ENCODE measurements at places on chromosomes 13 and 19.

DNA sequence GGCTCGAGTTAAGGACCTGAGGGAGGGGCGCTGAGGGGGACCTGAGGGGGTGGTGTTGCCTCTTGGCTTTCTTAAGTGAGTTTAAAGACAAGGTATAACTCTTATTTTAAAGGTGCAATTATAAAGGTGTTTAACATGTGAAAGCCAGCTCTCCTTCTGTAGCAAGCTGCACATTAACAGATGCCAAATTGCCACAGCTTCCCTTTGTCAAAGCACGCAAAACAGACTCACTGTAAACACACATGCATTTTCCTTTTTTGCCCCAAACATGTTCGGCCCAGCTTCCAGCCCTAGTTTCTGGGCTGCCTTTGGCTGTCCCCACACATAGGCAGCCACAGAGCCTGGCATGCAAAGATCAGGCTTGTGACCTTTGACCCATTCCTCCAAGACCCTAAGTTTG, 111.9 kb downstream of the SLC7A1 start:
- DNase-seq: no peak

DNA sequence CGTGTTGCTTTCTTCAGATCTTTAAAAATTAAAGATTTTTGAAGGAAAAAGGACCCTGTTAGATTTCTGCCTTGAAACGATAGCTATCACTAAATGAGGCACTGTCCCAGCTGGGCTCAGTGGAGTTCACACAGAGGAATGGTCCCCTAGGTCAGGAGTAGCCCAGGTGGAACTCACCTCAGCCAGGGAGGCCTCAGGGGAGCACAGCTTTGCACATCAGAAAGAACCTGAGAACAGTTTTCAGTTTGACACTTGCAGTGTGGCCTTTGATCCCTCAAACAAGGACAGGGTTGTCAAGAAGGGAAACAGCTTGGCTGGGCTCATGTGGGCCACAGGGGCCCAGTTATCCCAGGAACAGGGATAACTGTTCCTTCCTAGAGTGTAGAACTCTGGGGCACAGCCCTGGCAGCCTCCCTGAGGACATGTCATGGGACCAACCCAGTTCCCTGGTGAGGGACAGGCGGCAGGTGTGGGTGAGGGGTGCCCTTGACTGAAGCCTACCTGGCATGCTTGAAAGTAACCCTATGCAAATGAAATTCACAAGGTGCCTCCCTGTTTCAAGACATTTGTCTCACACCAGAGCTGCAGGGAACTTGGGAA, 59.4 kb downstream of the CHST8 start:
- no peak for DNase-seq

DNA sequence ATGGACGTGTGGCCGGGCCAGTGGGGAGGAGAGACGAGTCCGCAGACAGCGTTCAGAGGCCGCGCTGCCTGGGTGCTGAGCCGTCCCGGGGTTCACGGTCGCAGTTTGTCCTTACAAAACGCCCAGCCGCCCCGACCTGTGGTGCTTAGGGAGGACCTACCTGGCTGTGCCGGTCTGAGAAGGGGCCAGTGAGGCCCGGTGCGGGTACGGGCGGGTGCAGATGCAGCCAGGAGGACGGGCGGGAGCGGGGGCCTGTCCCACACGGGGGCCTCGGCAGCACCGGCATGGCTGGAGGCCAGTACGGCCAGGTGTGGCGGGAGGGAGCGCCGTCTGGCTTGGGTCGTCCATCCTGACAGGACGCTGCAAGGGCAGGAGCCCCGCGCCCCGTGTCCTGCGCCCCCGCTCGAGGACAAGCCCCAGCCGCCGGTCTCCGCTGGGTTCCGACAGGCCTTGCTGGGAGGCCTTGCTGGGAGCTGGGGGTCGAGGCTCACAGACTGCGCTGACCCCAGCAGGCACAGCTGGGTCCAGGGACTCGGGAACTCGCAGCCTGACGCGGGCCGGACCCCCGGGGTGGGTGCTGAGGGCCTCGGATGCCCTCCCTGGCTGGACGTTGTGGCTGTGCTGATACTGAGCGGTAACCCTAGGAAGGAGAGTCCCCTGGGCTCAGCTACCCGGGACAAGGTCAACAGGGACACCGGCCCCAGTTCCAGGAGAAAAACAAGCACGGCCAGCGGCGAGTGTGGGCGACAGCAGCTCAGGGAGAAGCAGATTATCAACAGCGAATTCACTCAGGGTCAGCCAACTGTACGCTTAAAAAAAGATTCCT, 5.3 kb upstream of the PROZ start:
- DNase-seq: no peak

GRCh38 chr13:107395927-107396662, 819.2 kb downstream of the LIG4 start:
- no peak for DNase-seq

DNA sequence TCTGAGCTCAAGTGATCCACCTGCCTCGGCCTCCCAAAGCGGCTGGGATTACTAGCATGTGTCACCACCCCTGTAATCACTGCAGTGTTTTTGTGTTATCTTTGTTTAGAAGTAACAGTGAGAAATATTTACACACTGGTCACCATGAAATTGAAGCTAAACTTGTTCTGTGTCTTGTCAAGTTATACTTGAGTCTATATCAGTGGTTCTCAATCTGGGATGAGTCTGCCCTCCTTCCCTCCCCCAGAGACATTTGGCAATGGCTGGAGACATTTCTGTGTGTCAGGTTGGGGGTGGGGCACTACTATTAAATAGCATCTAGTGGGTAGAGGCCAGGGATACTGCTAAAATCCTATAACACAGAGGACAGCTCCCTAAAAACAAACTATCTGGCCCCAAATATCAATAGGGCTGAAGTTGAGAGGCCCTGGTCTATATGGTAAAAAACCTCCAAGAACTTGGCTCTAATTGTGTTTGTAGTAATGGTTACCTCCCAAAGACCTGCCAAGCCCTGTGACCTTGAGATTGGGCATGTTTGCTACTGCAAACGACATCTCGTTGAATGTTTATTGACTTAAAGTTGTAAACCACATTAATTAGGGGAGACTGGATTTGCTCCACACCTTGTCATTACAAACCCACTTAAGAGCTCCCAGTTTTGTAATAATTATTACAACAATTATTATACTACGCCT, 6.9 kb downstream of the CTU1 start:
- DNase-seq: no peak

GRCh38 chr13:112675366-112675756, 14.5 kb upstream of the ATP11A start:
- DNase-seq: no peak

DNA sequence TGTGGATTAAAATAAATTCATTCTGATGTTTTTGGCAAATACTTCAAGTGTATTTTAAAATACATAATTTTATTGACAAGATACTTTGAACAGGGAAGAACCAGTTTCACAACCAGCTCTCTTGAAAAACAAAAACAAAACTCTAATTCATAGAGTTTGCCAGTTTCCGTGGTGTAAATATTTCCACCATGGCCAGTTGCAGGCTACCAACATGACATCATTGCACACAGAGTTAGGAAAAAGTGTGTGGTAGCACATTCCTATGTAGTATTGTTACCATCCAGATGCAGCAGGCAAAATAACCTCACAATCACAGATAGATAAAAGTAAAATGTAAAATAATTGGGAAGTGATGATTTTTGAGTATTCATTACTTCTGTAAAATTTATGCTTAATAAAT, 7.7 kb upstream of the RNF113B start:
- no peak for DNase-seq

DNA sequence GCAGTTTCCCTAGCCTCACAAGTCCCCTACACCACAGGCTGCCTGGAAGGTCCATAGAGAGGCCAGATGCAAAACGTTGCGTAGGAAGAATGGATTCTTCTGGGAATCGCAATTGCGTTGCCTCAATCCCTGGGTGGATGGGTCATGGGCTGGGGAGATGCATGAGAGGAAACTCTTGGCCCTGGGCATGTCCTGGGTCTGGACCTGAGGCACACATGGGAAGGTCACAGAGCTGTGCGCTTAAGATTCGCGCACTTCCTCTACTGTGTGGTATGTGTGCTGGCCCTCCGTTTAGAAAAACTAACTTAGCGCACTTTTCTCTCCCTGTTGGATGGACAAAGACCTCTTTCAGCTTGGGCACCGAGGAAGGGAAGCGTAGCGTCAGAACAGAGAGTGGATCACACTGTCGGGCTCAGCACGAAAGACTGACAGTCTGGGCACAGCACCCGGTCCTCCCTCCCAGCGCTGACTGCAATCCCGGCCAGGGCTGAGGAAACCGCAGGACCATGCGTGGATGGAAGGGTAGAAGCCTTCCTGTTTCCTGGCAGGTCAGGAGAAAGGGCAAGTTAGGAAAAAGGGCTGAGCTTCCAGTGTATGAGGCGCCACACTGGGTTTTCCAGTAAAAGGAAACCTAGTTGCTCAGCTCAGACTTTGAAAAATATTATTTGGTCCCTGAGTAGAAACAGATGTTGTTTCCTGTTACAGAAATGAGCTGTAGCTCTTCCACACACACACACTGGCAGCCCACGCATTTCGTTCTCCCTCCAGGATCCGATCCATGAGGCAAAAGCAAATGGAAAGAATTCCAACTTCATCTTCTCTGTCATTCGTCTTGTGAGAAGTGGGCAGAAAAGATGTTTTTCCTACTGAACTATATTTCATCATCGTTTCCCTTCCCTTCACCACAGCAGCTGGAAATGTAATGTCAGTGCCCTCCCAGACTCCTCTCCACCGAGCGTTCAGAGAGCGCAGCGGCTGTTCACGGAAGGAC, 86.0 kb downstream of the ING1 start:
- no peak for DNase-seq

- DNase-seq: no peak
These were observed 19.5 kb downstream of the PTPRS start for GRCh38 chr19:5321066-5321642.

- no peak for DNase-seq
These were observed 3.4 kb upstream of the NUP62 start for GRCh38 chr19:49932731-49933131.

DNA sequence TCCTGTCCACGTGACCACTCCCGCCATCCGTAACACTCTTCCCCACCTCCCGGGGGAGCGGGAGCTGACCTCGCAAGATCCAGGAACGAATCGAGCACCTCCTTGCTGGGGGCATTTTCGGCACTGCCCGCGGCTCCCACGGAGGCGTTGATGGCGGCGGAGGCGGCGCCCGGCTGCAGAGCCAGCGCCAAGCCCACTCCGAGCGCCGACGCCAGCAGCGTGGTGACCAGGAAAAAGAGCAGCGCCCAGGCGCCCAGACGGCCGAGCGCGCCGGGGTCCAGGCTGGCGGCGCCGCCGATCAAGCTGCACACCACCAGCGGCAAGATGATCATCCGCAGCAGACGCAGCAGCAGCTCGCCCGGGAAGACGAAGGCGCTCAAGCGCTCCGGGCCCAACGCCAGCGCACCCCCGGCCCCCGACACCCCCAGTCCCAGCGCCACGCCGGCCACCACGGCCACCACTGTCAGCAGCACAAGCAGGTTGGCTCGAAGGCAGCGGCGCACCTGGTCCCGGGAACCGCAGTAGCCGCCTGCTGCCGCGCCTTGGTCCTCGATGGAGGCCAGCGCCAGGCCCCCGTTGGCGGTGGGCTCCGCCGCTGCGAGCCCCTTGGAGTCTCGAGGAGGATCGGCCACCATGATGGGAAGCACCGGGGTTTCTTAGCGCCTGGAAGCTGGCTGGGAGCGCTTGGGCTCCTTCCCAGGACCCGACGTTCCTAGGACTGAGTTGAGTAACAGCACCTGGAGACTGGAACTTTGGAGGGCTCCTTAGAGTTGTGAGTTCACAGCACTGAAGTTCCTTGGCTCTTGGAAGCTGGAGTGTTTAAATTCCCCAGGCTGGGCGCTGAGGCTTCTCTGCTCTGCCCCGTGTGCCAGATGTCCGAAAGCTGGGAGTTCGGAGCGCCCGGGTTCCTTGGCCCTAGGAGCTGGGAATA, 798 bp downstream of the SLC1A5 start:
- peak; percentile 30 for DNase-seq

GRCh38 chr19:56740501-56740900, 68.9 kb upstream of the ZNF835 start:
- DNase-seq: no peak

DNA sequence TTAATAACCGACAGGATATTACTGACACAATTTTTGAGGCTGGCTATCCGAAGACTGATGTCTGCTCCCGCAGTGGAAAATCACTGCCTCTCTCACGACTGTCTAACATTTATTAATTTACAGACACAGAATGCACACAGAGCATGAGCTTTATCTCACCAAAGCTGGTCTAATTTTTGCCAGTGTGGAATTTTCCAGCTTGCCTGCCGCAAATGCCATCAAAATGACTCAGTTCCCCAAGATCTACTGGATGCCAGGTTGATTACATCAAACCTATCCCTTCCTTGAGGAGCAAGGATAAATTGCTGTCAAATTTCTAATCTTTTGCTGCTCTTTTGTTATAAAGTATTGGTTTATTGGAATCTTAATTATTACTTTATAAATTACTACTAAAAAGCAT, 1775.1 kb upstream of the PCDH20 start:
- DNase-seq: no peak

DNA sequence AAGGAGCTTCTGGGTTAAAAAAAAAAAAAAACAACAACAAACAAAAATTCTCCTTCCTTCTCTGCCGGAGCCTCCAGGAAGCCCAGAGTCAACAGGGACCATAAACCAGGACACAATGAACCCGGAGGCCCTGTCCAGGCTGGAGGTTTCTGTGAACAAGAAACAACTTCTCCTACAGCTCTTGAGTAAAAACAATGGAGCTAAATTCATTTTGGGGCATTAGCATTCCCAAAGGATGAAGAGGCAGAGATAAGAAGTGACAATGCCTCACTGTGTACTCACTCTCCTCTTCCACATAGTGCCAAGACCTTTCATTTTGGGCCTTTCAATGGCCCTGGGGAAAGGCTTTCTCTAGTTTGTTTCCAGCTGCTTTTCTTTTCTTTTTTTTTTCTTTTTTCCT, 9.0 kb downstream of the RHPN2 start:
- no peak for DNase-seq

GRCh38 chr13:49436890-49437289, 7.0 kb downstream of the CAB39L start:
- DNase-seq: no peak

DNA sequence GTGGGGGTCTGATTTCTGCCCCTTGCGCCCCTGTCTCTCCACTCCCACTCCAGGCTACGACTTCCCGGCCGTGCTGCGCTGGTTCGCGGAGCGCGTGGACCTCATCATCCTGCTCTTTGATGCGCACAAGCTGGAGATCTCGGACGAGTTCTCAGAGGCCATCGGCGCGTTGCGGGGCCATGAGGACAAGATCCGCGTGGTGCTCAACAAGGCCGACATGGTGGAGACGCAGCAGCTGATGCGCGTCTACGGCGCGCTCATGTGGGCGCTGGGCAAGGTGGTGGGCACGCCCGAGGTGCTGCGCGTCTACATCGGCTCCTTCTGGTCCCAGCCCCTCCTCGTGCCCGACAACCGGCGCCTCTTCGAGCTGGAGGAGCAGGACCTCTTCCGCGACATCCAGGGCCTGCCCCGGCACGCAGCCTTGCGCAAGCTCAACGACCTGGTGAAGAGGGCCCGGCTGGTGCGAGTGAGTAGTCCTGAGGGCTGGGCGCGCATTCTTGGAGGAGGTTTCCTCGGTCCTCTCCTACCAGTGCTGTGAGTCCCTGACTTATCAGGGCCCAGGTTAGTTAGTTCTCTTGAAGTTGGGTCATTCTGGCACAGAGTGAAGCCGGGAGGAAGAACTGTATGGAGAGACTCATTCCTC, 12.7 kb downstream of the EHD2 start:
- DNase-seq: no peak

GRCh38 chr19:7801020-7801570, 28.9 kb upstream of the EVI5L start:
- no peak for DNase-seq

GRCh38 chr13:110116072-110116487, 190.9 kb downstream of the COL4A1 start:
- no peak for DNase-seq

GRCh38 chr13:41459432-41460073, 2.2 kb downstream of the RGCC start:
- DNase-seq: no peak

- no peak for DNase-seq
These were observed 98.0 kb upstream of the WASF3 start for GRCh38 chr13:26459276-26460131.

Measured in KG1 (cell line).